Vein endothelial cell (primary cell): ENCODE measurements at places on chromosomes 2 and 18. TPM values are rescaled to one million over a fixed set of nuclear protein-coding genes. Genes with fewer than 3 reads are reported as not detected.

Gene FBXO41
- total RNA-seq: 0.33 and 0.96 TPM in 2 replicates

Gene MREG
- total RNA-seq: 3.3 and 7.2 TPM in 2 replicates

Gene ANKRD53
- total RNA-seq: 0.38 and 0.98 TPM in 2 replicates

Gene LYPD6B
- total RNA-seq: 0.10 TPM in 1 of 2 replicates, not detected in the other

Gene COPS9
- total RNA-seq: 89.4 and 116 TPM in 2 replicates

Gene RAPGEF4
- total RNA-seq: 12.4 and 13.9 TPM in 2 replicates

Gene PKP4
- total RNA-seq: 58.8 and 80.0 TPM in 2 replicates

Gene MEMO1
- total RNA-seq: 48.7 and 50.1 TPM in 2 replicates

Gene C2orf15
- total RNA-seq: 0.33 TPM in 1 of 2 replicates, not detected in the other

Gene ATOH8
- total RNA-seq: 13.2 and 17.0 TPM in 2 replicates

Gene MAB21L4
- not detected in 2 replicates for total RNA-seq

Gene TWSG1
- total RNA-seq: 83.3 and 103 TPM in 2 replicates

Gene EGR4
- not detected in 2 replicates for total RNA-seq

Gene ALK
- not detected in 2 replicates for total RNA-seq
